ENCODE measurements at places on chromosomes 2 and 18.

DNA sequence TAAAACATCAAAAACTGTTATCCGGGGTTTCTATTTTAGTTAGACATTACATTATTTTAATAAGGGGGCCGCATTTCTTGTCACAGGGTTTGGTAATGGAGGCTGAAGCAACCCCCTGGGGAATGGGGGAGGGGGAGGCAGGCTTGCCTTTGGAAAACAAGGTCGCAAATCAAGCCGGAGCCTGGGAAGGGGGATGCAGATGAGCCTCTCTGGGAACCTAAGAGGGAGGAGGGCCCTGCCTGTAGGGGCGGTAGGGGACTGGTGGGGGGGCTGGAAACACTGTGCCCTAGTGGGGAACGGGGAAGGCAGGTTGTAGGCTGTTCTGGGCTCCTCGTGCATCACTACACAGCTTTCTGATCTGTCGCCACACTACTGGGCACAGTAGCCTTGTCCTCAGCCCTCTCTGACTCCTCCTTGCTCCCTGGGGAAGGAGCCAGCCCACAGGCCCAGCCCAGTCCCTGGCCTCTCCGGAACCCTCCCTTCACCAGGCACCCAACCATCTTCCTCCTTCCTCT is 170.2 kb upstream of the SMAD2 start:
- DNase-seq = no peak

GRCh38 chr18:77059294-77059916 is 73.2 kb downstream of the MBP start:
- DNase-seq = no peak

- DNase-seq = no peak
Observed at GRCh38 chr2:147588191-147588590, 256.6 kb upstream of the ACVR2A start.

GRCh38 chr2:230798769-230799399 is 65.9 kb upstream of the ITM2C start:
- no peak for DNase-seq

DNA sequence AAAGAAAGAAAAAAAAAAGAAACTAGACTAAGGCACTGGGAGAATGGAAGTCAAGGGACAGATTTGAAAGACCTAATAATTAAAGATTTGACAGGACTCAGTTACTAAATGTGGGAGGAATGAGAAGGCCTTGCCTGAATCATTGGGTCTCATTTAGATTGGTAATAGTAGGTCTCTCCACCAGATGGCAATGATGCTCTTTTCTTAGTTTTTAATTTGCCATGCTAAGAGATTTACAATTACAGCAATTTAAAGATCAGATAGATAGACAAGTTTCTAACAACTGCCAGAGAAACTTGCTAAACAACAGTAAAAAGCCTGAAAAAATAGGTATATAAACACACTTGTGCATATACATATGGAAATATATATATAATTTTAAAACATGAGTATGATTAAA is 153.0 kb downstream of the TMEM247 start:
- no peak for DNase-seq

DNA sequence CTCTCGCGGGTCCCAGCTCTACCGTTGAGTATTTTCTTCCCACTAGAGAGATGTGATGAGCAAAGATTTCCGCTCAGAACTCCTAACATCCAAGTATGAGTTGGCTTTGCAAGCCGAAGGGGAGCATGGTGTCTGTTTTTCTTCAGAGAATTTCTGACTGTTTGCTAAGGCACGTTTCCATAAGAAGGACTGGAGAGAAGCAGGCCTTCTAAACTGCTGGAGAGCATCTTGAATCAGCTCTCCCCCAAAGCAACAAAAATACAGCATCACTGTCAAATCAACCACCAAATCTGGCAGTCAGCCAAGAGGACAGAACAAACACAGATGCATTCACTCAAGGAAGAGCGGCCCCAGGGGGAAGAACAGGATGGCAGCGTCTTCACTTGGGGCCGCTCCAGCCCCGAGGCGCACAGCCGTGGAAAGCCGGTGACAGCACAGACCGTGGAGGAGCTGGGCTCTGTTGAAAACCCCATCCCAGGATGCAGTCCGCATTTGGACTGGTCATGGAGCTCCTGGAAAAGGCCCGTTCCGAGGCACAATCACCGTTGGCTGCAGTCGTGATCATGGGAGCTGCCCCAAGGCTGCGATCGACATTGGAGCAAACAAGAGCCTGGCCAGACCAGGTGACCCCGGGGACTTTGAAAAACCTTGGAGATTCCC is 101.4 kb downstream of the NFATC1 start:
- DNase-seq = no peak

DNA sequence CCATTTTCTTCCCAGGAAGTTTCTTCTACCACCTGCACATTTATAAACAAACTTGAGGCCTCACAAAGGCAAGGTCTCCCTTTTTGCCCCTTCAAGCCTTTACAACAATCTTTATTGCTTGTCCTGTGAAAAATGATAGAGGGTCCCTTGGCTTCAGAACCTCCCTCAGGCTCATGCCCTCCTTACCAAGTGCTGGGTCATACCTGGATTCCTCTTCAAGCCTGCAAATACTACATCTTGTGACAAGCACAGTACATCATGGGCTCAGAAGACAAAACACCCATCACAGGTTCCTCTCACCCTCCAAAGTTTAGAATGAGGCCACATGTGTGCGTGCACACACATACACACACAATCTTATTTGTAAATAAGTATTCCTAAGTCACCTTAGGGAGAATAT is 9.1 kb downstream of the CAPN14 start:
- no peak for DNase-seq

DNA sequence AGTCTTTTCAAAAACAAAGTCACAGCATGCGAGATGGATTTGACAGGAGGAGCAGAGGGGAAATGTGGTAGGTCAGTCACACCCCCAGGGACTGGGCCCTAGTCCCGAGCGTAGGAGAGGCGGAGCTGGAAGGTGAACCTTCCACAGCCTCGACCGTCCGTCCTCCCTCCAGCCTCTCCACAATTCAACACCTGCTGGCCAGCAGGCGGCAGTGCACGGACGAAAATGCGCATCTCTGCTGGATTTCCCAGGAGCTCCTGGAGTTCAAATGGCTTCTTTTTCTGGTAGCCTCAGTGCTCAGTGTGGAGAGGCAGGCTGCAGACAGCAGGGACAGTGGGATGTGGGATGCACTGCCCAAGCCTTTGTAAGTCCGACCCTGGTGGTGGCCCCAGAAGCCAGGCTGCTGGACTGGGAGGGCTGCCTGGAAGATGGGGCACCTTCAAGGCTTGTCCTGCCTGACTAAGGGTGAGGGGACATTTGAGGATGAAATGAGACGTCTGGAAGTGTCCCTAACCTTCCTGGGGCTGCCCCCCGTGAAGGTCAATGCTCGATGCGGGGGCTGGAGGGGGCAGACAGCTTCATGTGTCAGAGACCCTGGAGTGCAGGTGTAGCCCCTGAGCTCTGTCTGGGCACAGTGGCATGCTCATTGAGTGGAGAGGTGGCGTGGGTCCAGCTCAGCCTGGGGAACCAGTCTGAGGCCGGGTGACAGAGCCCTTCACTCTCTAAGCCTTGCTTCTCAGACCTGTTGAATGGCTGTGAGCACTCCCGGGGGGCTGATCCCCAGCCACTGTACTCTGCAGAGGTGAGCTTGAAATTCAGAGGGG is 189.5 kb downstream of the TFCP2L1 start:
- DNase-seq = no peak

GRCh38 chr2:62568983-62569837 is 63.2 kb upstream of the TMEM17 start:
- no peak for DNase-seq

- no peak for DNase-seq
Observed at GRCh38 chr18:52322307-52322706, 17.7 kb upstream of the DCC start.

GRCh38 chr2:148926981-148927401 is 52.0 kb downstream of the KIF5C start:
- peak; percentile 18 for DNase-seq

DNA sequence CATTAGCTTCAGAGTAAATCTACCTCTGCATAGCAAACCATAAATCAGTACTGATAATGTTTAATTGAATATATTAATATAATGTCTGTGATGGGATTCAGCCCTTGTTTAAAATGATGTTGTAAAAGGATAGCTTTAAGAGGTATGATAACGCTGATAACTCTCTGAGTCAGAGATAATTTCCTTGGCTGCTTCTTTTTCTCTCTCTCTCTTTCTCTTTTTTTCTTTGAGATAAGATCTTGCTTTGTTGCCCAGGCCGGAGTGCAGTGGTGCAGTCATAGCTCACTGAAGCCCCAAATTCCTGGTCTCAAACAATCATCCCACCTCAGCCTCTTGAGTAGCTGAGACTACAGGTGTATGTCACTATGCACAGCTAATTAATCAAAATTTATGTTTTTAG is 35.7 kb downstream of the CDH7 start:
- no peak for DNase-seq

GRCh38 chr2:196511258-196512168 is 128.0 kb upstream of the CCDC150 start:
- DNase-seq = no peak

GRCh38 chr18:59671551-59671950 is 25.7 kb downstream of the CCBE1 start:
- no peak for DNase-seq

DNA sequence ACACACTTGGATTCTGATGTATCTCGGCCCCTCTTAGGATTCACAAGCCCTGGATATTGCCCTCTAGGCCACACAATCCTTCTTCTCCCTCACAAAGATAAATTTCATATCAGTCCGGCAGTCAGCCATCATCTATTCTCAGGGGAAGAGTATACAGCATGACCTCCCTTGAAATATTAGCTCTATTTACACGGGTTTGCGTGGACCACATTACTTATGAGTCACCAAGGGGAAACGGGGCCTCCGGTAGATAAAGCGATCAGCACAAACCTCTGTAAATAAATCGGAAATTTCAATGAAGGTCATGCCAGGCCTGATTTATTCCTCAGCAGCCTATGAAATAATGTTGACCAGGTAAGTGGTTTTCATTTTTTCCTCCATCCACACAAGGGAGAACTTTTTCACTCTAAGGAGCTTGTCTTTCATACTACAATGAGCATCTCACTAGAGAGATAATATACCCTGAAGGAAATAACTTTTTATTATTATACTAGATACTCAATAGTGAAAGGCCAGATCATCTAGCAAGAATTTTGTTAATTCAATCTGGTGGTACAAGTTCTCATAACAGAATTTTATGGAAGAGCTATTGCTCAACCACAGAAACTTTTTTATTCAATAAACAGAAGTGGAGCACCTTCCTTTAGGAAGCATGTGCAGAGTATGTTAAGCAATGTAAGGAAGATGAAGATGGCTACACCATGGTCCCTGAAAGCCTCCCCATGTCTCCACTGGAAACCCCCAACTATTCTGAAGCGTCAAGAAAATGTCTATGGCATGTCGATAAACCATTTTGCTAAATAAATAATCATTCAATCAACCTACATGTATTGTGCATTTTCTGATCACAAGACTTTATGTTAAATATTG is 125.2 kb upstream of the PIK3C3 start:
- no peak for DNase-seq

DNA sequence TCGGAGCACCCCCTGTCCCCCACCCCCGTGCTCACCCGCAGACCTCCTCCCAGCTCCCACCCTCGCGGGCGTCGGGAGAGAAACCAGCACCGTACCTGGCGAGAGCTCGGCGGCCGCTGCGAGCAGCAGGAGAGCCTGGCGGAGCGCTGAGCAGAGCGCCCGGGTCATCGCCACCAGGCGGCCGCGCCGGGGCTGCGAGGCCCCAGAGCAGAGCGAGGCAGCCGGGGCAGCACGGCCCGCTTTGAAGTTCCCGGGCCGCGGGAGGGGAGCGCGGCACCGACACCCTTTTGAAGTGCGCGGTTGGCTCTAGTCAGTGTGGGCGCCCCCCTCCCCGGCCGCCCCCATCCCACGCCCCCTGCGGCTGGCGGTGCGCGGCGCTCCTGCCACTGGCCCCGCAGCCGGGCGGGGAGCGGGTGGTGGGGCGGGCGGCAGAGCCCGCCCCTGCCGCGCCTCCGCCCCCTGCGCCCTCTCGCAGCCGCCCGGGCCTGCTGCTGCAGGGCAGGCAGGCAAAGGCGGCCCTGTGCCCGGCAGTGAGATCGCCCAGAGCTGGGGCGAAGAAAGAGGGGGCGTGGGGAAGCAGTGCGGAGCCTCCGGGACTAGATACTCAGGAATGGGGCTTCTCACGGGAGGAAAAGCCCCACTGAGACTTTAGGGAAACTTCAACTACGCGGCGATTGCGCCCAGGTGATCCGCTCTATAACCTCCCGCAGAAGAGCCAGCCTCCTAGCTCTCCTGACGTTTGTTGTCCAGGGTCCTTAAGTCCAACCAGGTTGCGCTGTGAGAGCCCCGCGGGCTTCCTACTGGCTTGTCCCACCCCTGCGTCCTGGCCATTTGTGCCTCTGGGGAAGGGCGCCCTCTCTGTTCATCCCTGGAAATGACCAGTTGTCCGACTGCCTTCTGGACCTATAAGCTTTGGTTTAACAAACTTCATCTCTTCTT is at the start of gene ACVR1C:
TSS of gene ACVR1C (minus strand) at position 388 of the 939 bp plus-strand sequence. CDS start at position 168, 220 bp downstream.
- DNase-seq = peak; percentile 63

GRCh38 chr2:201420442-201421113 is 30.7 kb downstream of the TRAK2 start:
- no peak for DNase-seq

DNA sequence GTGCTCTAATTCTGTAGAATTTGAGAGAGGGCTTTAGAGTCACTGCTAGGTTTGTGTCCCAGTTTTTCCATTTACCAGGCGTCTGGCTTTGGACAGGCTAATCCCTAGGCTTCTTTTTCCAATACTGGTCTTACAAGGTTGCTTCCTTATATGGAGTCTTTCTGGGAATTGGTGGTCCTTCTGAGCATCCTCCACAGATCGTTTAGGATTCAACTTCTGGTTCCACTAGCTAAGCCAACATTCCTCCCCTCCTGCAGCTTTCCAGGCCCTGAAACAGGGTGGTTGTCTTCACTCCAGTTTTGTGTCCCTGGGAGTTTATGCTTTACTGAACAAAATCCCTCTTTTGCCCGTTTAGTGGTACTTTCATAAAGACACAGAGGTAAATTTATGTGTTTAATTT is 170.6 kb downstream of the CERS6 start:
- DNase-seq = no peak

DNA sequence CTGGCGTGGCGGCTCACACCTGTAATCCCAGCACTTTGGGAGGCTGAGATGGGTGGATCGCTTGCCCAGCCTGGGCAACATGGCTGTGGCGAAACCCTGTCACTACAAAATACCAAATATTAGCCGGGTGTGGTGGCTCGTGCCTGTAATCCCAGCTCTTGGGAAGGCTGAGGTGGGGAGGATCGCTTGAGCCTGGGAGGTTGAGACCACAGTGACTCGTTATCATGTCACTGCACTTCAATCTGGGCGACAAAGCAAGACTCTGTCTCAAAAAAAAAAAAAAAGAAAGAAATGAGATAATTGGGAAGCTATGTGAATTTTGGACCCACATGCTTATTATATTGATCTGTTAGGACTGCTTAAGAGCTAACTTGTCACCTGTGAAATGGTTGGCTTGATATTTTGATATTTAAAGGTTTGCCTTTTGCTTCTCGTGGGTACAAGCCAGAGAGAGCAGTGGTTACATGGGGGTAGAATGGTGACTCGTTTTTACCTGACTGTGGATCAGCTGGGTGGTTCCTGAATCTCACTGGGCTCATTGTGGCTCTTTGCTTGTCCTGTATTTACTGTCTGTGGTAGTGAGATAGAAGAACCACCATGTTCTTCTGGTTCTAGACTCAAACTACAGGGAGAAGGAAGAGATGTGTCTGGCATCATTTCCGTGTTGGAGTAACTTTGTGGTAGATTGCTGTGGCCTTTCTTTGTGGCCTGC is 28.9 kb downstream of the ZNF532 start:
- no peak for DNase-seq
